ENCODE measurements at places on chromosomes 5 and 9.

DNA sequence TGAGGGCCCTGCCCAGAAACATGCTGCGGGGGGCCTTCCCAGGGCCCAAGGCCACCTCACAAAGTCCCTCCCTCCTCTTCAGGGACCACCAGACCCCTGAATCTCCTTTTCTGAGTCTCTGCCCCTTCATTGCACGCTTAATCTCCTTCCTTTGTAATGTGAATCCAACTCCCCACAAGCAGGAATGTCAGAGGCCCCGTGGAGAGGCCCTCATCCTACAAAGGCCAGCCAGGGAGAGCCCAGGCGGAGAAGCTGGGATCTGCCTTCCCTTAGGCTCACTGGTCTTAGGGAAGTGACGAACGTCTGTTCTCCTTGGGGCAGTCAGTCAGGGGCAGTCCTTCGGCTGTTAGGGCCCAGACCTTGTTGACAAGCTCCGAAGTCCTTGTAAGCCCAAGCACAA is 2.3 kb downstream of the SMIM33 start:
- no peak for DNase-seq

- DNase-seq: no peak
Measured at GRCh38 chr5:116076496-116076895, 8.3 kb upstream of the COMMD10 start.

- no peak for DNase-seq
Measured at GRCh38 chr5:516338-516925, 7.8 kb downstream of the SLC9A3 start.

- DNase-seq: no peak
Measured at GRCh38 chr9:90325913-90326653, 316.5 kb downstream of the DIRAS2 start.

DNA sequence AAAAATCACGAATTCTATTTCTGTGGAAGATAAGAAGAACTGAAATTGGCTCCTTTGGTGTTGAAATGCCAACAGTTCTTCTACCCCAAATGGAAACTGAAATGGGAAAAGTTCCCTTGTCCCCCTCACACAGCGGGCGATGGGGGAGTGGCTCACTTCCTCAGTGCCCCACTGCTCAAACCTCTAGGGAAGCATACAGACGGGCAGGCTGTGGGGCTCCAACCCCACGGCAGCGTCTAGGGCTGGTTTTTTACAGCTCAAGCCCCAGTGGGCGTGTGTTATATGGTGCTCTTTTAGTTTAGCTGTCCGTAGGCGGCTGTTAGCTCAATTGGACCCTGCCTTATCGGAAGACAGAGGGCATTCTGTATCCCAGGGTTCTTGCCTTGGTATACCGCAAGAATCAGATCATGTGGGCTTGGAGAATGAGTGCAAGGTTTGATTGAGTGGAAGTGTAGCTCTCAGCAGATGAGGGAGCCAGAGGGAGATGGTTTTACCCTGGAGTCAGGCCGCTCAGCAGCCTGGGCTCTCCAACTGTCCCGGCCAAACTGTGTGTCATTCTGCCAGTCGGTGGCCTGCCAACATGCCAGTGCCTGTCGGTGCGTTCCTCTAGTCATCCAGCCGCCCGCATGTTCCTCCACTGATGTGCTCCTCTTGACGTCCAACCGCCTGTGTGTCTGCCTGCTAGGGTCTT is 166.3 kb upstream of the ZNF608 start:
- no peak for DNase-seq

GRCh38 chr9:120868676-120869359 is 8.2 kb downstream of the PHF19 start:
- DNase-seq: peak; percentile 90

DNA sequence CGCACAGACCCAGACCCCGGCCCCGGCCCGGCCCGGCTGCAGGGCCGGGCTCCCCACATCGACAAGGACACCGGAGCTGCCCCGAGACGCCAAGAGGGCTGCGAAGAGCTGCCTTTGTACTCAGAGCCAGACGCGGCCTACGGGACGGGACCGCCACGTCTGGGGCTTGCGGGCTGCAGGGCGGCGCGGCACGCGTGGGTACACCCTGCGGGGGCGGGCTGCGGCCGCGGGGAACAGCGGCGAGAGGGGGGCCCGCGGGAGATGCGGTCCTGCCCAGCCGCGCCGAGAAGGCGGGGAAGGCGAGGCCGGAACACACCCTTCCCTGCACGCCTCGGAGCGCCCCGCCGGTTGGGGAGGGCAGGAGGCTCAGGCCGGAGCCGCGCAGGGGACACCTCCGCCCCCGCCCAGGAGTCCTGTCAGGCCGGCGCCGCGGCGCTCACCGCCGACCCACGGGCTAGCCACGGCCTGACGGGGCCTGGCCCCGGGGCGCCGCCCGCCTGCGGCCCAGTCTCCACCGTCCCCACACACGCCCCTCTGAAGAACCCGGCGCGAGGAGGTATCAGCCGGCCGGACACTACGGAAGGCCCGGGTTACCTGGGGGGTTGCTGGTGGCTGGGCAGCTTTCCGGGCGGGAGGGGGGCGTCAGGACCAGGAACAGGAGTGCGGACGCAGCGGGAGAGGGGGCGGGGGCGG is 478 bp downstream of the RAB14 start:
- peak; percentile 24 for DNase-seq

GRCh38 chr5:88666761-88667495 is 216.1 kb downstream of the MEF2C start:
- DNase-seq: no peak

GRCh38 chr9:4886698-4887097 is 94.0 kb downstream of the RCL1 start:
- DNase-seq: no peak

DNA sequence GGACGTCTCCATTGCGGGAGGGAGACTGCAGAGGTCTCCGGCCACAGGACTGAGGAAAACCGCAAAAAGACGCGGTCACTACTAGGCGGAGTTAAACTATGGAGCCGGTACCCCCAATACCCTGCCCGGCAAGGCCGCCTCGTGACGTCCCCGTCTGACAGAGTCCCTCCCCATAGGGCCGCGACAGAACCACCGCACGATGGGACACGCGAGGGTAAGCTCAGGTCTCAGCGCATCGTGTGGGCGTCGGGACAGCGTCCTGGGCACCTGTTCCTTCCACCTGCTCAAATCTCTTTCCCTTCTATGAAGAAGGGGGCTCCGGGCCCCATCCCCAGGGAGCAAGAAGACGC is 35.2 kb upstream of the GLDC start:
- no peak for DNase-seq

DNA sequence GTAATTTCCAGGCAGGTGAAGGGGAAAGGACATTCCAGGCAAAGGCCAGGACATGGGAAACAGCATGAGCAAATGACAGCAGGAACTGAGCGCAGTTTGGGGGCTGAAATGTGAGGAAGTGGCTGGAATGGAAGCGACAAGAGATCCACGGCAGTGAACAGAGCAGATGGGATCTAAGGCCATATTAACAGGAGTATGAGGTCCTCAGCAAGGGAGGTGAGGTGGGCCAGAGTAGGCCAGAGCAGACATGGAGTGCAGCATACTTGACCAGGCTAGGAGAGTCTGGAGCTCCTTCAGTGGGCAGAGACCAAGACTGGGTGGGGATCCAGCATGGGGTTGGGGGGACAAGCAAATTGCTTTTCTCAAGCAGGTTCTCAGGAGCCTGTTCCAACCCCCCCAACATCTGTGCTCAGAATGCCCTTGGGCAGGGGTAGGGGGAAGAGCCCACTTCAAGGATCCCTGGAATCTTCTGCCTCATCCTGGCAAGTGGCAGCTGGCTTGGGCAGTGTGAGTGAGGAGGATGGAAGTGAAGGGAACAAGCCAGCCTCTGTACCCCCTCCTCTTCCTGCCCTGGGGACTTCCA is 34.5 kb downstream of the DAB2IP start:
- no peak for DNase-seq

- DNase-seq: no peak
Measured at GRCh38 chr5:1652873-1653697, 129.3 kb upstream of the LPCAT1 start.

DNA sequence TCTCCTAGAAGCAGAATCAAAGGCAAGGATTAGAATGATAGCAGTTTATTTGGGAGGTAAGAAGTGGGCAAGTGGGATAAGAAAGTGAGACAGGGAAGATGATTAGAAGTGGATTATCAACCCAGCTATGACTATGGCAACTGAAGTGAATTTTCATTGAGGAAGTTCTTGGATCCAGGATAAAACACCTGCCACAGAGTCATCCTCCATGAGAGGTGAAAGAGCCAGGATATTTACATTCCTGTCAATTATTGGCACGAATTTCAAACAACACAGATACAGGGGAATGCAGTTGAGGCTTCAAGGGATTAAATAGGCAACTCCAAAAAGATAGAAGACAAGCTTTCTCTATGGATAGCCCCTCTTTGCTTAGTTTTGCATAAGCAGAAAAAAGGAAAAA is 31.8 kb upstream of the ZNF366 start:
- no peak for DNase-seq

DNA sequence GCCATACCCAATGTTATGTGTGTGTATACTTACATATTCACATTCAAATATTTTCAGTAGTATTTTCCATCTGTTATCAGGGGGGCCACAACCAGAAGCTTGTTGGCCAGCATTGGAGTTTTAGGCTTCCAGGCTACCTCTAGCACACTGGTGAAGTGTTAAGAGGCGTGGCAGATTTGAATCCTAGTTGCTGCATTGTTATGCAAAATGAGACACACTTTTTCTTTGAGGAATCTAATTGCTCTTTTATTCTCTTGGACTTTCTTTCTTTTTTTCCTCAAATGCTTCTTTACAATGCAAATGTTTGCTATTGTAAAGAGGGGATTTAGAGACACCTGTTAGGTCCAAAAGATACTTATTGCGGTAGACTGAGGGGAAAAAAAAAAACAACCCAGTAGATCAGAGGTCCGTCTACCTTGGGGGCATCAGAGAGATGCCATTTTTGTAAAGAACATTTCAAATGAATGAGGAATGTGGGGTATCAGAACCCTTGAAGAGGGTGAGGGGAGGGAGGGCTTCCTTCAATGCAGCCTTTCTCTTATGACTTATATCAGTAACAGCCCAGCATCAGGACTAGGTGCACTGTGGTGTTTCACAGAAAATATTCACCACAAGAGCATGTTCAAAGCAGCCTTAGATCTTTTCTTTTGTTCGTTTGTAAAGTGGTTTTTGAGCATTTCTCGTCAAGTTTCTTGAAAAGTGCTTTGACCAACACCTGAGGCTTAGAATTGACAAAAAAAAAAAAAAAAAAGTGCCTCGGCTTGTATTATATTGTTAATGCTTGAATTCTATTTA is 3.8 kb downstream of the SMARCA2 start:
- no peak for DNase-seq

GRCh38 chr5:9361835-9362234 is 184.0 kb downstream of the SEMA5A start:
- peak; percentile 49 for DNase-seq

- DNase-seq: no peak
Measured at GRCh38 chr5:159324102-159324755, 6.1 kb downstream of the IL12B start.

DNA sequence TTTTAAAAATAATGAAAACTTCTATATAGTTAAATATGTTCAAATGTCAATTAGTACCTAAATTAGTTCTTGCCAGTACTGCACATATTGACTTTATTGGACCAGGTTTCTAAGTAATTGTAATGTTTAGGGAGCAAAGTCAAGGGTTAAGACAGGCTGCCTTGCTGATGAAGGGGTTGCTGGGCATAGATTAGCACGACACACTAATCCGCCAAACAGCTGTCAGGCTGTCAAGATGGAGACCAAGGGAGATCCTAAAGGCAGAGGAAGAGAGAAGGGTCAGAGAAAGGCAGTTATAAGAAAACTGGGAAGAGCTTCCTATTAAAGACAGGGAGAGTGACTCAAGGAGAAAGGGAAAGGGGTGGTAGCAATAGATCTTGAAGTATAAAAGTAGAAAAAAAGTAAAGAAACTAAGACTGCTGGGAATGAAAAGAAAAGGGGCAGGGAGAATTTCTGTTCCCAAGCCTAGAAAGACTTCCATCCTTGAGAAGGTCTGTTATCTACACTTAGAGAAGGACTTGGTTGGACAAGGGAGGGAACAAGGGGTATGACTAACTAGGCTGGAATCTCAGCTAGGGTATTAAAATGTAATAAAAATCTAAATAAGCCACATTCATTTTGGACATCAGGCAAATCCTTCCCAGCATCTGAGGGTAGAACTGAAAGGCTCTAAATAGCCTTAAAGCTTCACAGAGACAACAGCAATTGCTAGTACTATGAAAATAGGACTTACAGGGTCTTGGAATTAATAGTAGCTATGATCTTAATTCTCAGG is 188.7 kb downstream of the FBXL17 start:
- no peak for DNase-seq

DNA sequence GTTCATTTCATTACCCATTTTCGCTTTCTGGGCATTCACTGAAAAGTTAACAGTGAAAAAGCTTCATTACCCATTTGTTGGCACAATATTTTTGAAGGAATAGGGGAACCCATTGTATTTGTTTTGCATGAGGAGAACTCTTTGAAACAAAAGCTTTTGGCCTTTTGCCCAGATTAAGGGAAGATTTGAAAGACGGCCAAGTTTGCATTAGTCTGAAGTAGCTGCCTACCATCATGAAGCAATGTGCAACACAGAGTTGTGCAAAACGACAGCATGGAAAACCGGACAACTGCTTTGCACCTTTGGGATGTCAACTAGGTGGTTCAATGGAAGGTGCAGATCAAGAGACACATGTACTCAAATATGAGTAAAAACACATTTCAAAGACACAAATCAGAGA is 84.9 kb downstream of the TRPM3 start:
- DNase-seq: no peak

DNA sequence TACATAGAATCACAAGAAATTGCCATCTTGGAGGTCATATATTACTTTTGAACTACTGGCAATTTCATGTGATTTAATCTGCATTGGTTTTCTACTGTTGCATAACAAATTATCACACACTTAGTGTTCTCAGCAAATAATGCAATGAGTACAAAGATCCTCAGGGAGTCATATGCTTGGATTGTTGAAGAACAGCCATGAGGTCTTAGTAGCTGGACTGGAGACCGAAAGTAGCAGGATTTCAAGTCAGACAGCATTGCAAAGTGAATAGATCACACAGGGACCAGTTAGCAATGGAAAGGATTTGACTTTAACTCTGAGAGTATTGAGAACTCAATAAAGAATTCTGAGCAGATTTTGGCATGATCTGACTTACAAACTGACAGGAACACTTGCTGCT is 32.2 kb upstream of the FRMD3 start:
- no peak for DNase-seq
